ENCODE measurements at places on chromosomes 5 and 9.

DNA sequence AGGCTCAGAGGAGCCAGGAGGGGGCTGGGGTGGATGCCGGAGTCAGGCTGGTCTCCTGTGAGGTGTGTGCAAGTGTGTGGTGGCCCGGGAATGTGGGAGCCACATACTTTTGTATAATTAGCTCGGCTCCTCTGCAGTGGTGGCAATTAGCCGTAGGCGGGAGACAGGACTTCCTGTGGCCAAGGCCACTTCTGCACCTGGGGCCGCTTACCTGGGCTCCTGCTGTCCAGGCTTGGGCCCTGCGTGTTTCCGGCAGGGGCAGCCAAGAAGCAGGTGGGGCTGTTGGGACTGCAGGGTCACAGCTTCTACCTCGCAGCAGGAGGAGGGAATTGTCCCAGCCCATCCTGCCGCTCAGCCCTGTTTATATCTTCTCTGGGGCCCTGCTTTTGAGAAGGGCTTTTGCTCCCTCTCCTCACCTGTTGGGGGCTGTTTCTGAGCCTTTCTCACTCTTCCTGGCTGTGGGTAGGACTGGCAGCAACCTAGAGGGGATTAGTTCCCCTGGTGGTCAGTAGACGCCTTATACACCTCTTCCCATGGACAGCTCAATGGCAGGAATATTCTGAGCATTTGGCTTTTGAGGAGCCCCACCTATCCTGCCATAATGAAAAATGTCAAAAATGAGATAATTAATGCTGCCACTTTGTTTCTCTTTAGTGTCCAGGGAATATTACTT, 145.4 kb upstream of the PITX1 start:
- DNase-seq = no peak

- DNase-seq = no peak
Observed at GRCh38 chr9:98031935-98032334, 24.6 kb upstream of the NANS start.

GRCh38 chr5:135007305-135007704, 26.7 kb downstream of the PITX1 start:
- DNase-seq = no peak

DNA sequence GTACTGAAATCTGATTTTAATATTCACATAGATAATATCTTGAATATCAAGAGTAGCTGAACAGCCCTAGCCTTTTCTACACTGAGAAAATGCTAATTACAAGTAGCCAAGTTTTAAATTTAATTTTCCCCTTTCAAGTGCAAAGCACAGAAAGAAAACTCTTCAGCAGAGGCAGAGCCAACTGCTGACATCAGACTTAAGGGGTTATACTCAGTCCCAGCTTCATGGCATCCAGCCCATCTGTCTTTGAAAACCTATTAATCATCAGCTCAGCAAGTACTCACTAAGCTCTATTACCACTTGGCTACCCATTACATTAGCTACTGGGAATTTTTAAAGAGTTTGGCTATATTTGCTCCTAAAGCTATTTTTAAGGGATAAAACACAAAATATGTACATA, 220.5 kb downstream of the SLC12A2 start:
- DNase-seq = peak; percentile 80

- DNase-seq = no peak
Observed at GRCh38 chr9:129586245-129586644, 34.7 kb downstream of the C9orf50 start.

DNA sequence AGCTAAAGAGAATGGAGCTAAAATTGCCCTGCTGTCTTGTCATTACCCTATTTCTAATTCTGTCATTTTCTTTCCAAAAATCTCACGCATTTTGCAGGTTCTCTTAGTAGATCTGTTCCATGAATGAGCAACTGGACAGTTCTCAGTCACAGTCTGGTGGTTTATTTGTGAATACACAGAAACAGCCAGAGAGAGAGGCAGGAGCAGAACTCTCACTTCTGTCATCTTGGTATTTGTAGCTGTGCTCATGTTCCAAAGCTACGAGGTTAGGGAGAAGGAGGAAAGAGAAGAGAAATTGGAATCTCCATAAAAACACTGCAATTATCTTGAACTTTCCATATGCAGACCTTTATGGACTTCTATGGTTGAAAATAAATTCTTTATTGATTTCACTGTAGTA, 118.0 kb upstream of the OR13F1 start:
- DNase-seq = no peak

- DNase-seq = no peak
Observed at GRCh38 chr9:2319421-2319820, 302.2 kb upstream of the VLDLR start.

DNA sequence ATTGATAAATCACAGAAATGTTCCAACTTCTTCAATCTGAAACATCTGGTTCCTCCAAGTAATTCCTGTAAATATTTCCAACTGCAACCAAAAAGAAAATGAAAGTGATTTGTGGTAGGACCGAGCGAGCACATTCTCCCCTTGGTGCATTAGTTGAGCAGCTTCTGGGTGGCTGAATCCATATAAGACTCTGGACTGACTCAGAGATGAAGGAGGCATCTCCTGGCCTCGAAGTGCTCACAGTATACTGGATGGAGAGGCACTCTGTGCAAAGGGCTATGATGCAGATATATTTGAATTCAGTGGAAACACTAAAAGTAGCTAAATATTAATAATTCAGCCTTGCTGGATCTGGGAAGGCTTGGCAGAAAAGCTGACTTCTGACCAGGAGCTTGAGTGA, 265.0 kb downstream of the MARCHF11 start:
- DNase-seq = no peak

DNA sequence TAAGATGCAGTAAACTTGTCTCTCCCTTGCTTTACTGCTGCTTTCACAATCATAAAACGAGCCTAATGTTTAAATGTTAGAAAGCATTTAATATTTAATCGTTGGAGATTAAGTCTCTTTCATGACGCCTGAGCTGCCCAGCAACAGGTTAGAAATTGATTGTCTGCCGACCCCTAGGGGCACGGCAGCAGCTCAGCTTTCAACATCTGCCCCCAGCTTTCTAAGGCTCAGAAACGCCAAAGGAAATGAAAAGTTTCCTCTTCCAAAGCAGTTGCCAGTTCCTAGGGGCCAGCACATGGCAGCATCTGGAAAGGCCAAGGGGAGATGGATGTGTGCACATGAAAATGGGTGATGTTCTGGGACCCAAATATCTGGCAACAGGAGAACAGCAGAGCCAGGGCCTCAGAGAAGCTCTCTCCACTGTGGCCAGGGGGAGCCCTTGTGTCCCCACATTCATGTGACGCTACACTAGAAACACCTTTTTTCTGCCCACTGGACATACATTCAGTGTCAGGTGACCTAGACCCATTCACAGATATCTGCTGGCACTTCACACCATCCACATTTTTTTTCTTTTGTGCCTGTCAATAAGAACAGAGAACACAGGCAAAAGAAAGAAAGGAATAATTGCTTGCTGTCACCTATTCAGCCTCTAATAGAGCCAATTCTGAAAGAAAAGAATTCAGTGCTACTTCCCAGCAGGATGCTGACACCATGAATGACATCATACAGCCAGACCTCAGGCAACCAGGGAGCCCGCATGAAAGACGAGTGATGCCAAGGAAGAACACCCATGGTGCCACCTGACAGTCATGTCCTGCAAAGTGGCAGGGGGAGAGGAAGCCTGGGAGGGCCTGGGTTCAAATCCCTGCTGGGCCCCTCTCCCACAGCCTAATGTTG, 205.0 kb upstream of the TAS2R1 start:
- no peak for DNase-seq

- no peak for DNase-seq
Observed at GRCh38 chr5:1371218-1371971, 26.5 kb upstream of the CLPTM1L start.

GRCh38 chr5:139668064-139668880, 20.1 kb downstream of the CXXC5 start:
- no peak for DNase-seq

- DNase-seq = no peak
Observed at GRCh38 chr9:102728946-102729345, 266.2 kb upstream of the CYLC2 start.

DNA sequence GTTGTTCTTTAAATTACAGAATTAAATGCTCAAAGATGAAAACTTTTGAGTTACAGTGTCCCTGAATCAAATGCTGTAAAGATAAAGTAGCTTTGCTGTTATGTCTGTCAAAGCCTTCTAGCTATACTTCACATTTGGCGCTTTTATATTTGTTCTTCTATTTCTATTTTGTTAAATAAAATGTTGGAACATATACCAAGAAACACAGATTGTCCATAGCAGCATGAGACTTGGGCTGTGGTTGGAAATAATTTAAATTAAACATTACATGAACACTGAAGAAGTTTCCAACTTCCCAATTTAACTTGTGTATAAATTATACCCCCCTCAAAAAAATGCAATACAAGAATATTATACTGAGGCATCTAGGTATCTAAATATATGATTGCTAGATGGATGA, 249.8 kb downstream of the NR2F1-AS1 start:
- DNase-seq = no peak

DNA sequence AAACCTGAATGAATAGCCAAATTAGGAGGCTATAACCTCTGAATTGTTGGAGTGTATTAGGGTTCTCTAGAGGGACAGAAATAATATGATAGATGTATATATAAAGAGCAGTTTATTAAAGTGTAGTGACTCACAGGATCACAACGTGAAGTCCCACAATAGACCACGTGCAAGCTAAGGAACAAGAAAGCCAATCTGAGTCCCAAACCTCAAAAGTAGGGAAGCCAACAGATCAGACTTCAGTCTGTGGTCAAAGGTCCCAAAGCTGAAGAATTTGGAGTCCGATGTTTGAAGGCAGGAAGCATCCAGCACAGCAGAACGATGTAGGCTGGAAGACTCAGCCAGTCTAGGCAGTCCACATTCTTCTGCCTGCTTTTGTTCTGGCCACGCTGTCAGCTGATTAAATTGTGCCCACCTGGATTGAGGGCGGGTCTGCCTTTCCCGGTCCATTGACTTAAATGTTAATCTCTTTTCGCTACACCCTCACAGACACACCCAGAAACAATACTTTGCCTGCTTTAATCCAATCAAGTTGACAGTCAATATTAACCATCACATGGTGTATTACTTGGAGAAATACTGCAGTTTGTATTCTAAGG, 550.6 kb downstream of the CDH10 start:
- peak; percentile 10 for DNase-seq

- no peak for DNase-seq
Observed at GRCh38 chr9:86639899-86640379, 285.7 kb upstream of the TUT7 start.

- no peak for DNase-seq
Observed at GRCh38 chr9:21583628-21584377, 101.7 kb upstream of the IFNE start.
